Fibroblast of gingiva (primary cell): ENCODE measurements at places on chromosomes 4 and X.
A peak's percentile ranks its signal among the peaks of the same experiment; 100 is the strongest.

DNA sequence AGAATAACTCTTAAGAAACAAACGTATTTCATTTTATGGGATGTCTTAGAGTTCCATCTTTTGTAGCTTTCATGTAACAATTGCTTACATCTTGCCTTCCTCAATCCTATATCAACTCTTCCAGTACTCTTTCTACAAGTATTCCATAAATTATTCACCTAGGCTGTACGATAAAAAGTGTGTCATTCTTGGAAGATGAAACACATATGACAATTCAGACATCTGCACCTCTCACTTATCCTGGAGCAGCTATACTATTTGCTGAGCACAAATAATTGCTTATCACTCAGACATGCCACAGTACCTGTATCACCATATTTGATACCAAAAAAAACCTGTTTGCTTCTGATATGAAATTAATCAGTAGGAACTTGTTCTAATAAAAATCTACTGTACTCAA, 1.0 kb downstream of the POF1B start:
- DNase-seq, result no peak

GRCh38 chrX:138923805-138924204, 212.3 kb upstream of the FGF13 start:
- DNase-seq, result peak; percentile 7

DNA sequence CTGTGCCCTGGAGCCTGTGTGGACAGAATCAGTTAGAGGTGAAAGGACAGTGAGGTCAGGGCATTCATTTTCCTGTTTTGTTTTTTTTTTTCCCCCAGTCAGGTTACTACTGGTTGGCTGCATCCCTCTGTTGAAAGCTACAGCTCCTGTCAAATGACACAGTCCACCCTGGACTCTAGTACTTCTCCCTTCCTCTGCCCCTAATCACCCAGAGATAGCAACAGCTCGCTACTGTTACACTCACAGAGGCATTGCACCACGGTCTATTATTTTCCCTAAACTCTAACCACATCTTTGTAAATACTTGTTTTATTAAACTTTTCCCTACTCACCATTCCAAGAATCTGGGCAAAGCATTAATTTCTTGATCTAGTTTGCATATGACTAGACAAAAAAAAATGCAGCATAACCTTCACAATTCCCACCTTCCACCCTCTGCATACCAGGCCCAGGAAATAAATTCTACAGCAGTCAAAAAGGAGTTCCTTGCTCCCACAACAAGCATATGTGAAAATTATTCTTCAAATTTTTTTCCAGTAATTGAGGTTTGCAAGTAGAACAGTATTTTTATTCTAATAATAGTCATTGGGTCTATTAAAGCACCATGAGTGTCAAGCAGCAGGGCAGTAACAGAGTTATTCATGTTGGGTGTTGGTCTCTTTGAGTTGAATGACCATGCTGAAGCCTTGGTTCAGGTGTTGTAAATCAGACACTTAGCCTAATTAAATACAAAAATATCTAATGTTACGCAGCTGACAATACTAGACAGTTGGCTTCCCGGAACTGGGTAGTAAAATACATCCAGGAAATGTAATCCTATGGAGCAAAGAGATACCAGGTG, 329.2 kb downstream of the INPP4B start:
- peak; percentile 27 for DNase-seq

GRCh38 chr4:141890279-141890678, 253.9 kb downstream of the IL15 start:
- DNase-seq, result no peak

DNA sequence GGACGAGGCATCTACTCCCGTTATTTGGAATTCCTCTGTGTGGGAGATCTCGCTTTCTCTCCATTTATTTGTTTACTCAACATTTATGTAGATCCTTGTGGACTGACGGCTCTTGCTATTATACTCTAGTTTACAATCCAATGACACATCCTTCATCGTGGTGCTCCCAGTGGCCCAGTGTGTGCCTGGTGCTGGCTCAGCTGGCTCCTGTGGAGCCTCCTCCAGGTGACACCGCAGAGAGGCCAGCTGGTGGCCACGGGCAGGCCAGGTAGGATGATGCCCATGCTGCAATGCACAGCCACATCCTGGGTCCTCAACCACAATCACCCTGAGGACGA, 84.0 kb upstream of the AFAP1 start:
- DNase-seq, result no peak

GRCh38 chr4:138181287-138181686, 60.9 kb downstream of the SLC7A11 start:
- peak; percentile 63 for DNase-seq

DNA sequence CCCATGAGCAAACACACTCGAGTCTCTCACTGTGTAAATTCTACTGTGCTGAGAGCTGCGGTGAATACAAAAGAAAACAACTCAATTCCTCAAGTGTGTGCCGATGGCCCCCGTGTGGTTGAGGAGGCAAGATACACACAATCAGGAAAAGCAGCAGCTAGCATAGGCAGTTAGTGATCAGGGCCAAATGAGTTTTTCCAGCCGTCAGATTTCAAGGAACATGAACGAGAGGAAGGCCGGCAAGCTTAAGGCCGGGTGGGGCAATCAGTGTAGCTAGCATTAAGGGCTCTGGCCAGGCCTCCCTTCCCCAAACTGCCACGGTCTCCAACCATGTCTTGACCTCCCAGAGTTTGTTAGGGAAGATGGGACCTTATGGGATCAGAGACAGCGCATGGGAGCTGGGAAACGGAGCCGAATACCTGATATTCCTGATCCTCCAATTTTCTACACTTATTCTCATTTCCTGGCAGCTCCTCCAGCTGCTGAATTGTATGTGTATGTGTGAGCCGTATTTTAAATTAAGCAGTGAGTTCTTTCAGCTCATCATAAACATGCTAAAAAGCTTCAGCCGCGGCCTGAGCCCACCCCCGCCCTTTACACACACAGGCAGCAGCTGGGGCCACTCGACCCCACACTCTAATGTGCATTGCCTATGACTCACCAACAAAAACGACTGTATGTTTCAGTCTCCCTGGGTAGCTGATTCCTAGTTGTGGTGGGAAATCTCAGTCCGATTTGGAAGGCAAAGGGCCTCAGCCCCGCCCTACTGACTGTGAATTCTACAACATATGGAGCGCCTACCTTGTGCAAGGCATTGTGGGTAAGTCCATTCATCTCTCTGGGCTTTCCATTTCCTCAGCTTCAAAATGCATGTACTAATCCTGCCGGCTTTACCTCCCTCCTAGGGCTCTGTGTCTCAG, 59.9 kb downstream of the RTL9 start:
- DNase-seq, result peak; percentile 48

GRCh38 chrX:154431341-154431740, 2.9 kb downstream of the ATP6AP1 start:
- DNase-seq, result no peak

DNA sequence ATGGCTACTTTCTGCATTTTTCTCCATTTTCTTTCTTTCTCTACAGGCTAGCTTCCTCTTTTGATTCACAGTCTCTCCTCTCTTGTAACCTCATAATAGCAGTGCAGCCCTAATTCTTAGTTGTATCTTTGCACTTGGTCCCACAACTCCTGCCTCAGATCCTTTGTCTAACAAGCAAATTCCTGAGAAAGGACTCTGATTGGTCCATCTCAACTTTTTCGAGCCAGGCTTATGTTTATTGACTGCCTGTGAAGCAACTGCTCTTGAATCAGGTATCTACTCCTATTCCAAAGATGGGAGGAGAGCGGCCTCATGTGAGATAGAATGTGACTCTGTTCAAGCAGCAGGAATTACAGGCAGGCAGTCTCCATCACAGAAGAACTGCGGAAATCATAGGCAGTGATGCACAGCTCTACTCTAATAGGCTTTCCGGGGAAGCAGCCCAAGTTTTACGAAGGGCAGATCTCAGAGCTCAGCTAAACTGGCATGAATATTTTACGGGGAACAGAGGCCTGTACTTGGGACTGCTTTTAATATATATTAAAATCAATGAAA, 123.5 kb downstream of the GABRB1 start:
- DNase-seq, result no peak

DNA sequence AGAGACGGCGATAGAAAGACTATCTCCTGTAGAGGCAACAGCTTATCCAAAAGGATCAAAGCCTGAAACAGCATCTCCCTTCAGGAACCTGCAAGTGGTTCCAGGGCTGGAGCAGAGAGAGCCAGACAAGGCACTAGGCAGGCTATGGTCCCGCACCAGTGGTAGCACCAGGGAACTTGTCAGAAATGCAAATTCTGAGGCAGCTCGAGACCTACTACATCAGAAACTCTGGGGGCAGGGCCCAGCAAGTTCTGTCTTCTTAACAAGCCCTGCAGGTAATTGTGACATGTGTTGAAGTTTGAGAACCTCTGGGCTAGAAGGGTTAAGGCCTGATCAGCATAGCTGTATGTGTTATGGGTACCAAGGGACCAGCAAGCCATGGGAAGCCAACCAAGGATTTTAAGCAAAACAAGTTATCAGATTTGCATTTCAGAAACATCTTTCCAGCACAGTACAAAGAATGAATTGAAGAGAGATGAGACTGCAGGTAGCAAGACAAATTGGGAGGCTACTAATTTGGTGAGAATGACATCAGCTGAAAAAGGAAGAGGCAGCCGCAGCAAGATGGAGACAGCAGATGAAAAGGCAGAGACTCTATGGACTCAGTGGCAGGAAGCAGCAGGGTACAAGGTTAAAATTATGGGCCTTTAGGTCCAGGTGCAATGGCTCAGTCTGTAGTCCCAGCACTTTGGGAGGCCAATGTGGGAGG, 139.7 kb downstream of the TSPAN5 start:
- DNase-seq, result no peak

- DNase-seq, result peak; percentile 43
Observed at GRCh38 chr4:186719925-186720694, 3.5 kb downstream of the FAT1 start.

DNA sequence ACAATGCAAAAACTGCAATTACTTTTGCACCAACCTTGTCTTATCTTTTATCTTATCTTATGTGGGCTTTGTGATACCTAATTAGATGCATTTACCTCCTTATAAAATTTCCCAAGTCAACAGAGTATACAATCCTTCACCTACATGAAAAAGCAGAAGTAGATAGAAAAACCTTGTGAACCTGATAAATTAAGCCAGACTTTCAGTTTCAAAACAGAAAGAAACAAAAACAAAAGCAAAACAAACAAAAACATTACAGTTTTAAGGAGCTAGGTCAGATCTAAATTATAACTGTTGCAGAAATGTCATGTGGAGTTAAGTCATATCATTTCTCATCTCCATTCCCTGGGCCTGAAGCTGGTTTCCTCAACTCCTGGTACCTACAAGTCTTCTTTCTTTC, 24.9 kb upstream of the CXXC4 start:
- no peak for DNase-seq

DNA sequence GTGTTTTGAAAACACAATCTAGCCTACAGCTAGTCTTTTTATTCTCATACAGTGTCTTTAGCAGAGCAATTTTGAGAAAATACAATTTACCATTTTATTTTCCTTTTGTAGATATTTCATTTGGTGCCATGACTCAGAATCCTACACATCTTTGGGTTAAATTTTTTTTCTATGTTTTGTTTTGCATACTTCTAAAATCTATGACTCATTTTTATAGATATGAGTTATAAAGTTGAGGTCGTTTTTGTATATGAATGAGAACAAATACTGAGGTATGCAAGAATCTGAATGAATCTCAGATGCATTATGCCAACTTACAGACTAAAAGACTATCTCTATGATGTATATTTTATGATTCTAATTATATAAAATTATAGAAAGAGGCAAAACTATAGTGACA, 206.5 kb upstream of the ANXA10 start:
- DNase-seq, result no peak

- no peak for DNase-seq
Observed at GRCh38 chr4:57148177-57148576, 38.0 kb upstream of the IGFBP7 start.

GRCh38 chrX:56564164-56564885, 898 bp downstream of the UBQLN2 start:
- DNase-seq, result peak; percentile 11

DNA sequence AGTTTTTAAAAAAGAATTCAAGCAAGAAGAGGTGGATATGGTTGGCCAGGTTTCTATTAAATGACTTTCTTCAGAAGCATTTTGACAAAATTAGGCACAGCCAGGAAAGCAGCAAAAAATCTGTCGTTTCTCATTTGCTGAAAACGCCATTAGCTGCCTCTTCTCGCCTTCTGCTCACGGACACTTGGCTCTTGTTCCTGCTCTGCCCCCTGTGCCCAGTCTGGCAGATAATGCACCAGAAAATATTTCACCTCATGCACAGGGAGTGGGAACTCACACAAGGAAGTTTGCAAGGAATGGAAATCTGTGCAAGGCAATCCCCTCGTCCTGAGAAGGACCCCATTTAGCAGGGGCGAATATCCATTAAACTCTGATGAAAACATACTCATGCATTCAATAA, 260.0 kb downstream of the PACRGL start:
- no peak for DNase-seq

GRCh38 chr4:48634688-48635308, 144.7 kb downstream of the ZAR1 start:
- no peak for DNase-seq

DNA sequence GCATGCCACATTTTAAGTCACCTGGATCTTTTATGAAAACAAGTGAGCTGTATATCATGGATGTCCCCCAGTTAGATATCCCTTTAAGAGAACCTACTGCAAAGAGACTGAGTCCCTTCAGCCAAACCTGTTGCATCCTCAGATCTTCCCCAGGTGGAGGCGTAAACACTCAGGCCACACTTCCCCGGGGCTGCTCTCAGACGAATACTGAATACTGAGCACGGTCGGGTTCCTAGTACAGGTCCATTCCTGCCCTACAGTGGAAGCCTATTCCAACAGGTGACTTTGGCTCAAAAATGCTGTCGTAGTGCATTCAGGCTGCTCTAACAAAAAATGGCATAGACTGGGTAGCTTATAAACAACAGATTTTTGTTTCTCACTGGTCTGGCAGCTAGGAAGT, 320.2 kb upstream of the CLNK start:
- DNase-seq, result no peak
